Pancreas (tissue), 10 donors: ENCODE measurements at places on chromosomes 2 and 18. TPM values are rescaled to one million over a fixed set of nuclear protein-coding genes. Genes with fewer than 3 reads are reported as not detected.

DNA sequence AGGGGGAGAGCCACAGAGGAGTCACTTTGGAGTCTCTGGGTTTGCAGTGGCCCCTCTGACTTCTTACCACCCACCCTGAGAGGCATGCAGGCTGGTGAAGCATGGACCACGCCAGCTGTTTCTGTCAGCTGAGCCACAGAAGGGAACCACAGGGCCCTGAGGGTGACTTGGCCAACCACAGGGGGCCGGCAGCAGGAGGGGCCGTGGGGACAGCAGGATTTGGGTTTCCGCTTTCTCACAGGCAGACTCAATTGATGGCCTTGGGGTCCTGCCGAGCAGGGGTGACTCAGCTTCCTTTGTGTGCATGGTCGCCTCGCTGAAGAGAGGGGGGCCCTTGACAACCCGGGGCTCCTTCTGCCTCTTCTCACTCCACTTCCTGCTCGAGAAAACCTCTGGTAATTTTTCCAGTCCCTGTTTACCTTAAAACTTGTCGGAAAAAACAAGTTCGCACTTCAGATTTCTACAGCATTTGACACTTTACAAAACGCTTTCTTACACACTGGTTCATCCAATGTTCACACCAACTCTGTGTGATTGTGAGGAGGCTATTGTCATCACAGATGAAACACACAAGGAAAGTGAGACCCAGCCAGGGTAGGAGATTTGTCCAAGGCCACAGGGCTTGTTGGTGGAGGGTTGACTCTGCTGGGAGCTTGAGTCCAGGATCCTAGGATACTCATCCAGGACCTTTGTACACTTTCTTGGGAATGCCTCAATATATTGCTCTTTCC, 311.2 kb downstream of the LPIN1 start:
- DNase-seq = no peak

GRCh38 chr2:240451108-240451611, 15.7 kb downstream of the GPC1 start:
- DNase-seq = no peak

- peak; percentile 83 for DNase-seq
Observed at GRCh38 chr18:59070181-59070912, 69.3 kb upstream of the SEC11C start.

DNA sequence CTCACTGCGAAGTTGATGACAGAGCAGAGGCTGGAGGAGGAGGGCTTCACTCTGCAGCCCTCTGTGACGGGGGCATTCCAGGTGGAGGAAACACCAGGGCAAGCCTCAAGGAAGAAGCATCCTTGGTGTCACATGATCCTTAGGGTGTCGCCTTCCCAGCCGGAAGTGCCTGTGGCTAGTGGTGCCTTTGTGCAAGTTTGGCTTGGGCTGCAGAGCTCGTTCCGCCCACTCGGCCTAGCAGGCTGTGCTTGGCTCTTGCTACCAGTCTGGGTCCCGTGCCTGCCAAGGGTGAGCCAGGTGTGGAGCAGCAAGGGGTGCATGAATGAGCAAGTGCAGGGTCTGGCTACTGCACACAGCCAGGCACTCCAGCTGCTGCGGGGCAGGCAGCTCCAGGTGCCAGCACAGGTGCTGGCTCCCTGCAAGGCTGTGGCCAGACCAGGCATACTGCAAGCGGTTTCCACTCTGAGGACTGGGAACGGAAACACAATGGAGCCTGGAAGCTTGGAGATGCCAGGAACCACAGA, 325.3 kb upstream of the SMIM21 start:
- DNase-seq = no peak

GRCh38 chr2:162925595-162925994, 87.0 kb upstream of the KCNH7 start:
- no peak for DNase-seq

The CROCC2 gene
- total RNA-seq = not detected

The FLACC1 gene
- 0.28 TPM for total RNA-seq

The MROH2A gene
- not detected for total RNA-seq
